Kidney (tissue), 22 donors: ENCODE measurements at places on chromosomes 2 and 18. TPM values are rescaled to one million over a fixed set of nuclear protein-coding genes. Genes with fewer than 3 reads are reported as not detected.

- no peaks in the 10 kb centered on the region for H3K36me3 ChIP-seq
- no peak for DNase-seq
- no peak overlapping the region for H3K4me3 ChIP-seq
- no peak overlapping the region for H3K27ac ChIP-seq
- H3K4me1 ChIP-seq = no peaks in the 10 kb centered on the region
Measured at GRCh38 chr18:58756596-58757240, 85.5 kb downstream of the MALT1 start.

GRCh38 chr2:43612944-43613343 lies 17.1 kb upstream of the THADA start:
- no peak for DNase-seq
- no peak overlapping the region for H3K4me3 ChIP-seq
- H3K27ac ChIP-seq = peak overlapping the region; percentile 13

DNA sequence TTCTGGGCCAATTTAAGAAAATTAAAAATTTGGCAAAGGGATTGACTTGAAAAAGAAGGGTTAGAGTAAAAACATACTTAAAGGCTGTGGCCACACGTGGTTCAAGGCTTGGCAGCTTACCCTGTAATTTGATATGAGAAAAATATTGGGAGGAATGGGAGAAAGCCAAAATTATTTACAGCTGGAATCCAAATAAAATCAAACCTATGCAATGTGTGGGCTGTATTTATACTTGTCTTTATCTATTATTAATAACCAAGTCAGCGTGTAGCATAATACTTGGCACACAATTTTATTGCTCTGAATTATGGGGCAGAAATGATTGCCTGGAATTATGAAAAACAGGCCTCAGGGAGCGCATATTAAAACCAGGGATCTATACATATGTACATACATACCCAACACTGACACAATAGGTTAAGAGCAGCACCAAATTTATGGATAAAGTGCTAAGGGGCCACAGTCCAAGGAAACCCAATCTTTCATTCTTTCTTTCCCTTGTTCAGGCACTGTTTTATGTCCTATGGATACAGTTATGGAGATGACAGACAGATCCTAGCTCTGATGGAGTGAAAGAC lies 35.6 kb downstream of the FAM124B start:
- no peak overlapping the region for H3K4me3 ChIP-seq
- DNase-seq = no peak
- no peaks in the 10 kb centered on the region for H3K4me1 ChIP-seq
- no peaks in the 10 kb centered on the region for H3K36me3 ChIP-seq
- no peak overlapping the region for H3K27ac ChIP-seq

ALMS1 gene
- total RNA-seq = 26.2 TPM

GMCL1 gene
- total RNA-seq = 14.0 TPM

- H3K4me1 ChIP-seq = no peaks in the 10 kb centered on the region
- no peak for DNase-seq
- H3K36me3 ChIP-seq = no peaks in the 10 kb centered on the region
Measured at GRCh38 chr2:66832646-66833435, 397.9 kb downstream of the MEIS1 start.

KYNU gene
- total RNA-seq = 6.4 TPM

DNA sequence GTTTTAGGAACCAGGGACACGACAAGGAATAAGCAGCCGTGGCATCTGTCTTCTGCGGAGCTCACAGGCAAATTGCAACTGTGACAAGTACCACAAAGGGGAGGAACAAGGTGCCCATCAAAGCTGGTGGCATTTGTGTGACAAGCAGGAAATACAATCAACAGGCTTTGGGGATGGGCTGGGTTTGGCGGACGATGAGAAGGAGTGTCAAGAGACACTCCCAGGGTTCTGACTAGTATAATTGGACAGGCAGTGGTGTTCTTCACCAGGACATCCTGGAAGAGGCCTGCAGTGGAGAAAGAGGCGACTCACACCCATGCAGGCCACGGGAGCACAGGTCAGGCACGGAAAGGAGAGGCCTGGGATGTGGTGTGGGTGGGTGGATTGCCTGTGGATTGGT lies 14.2 kb upstream of the SPATA3 start:
- H3K27ac ChIP-seq = no peak overlapping the region
- H3K36me3 ChIP-seq = no peaks in the 10 kb centered on the region
- no peak overlapping the region for H3K4me3 ChIP-seq
- no peaks in the 10 kb centered on the region for H3K4me1 ChIP-seq
- no peaks in the 10 kb centered on the region for H3K27me3 ChIP-seq
- no peak for DNase-seq

GRCh38 chr2:191676790-191677645 lies 918 bp upstream of the NABP1 start:
- no peaks in the 10 kb centered on the region for H3K27me3 ChIP-seq
- H3K27ac ChIP-seq = peak overlapping the region; percentile 97
- no peaks in the 10 kb centered on the region for H3K36me3 ChIP-seq
- H3K4me1 ChIP-seq = no peaks in the 10 kb centered on the region
- H3K4me3 ChIP-seq = peak overlapping the region; percentile 97
- DNase-seq = no peak

GRCh38 chr2:119697290-119698020 lies 18.5 kb downstream of the TMEM177 start:
- no peaks in the 10 kb centered on the region for H3K27me3 ChIP-seq
- H3K36me3 ChIP-seq = no peaks in the 10 kb centered on the region
- H3K4me1 ChIP-seq = peaks cover 3% of the 10 kb centered on the region
- H3K4me3 ChIP-seq = no peak overlapping the region
- no peak for DNase-seq
- H3K27ac ChIP-seq = no peak overlapping the region

OTOS gene
- total RNA-seq = 4.6 TPM

GRCh38 chr2:125169022-125169763 lies 1144.1 kb downstream of the CNTNAP5 start:
- DNase-seq = no peak
- H3K27ac ChIP-seq = no peak overlapping the region
- no peaks in the 10 kb centered on the region for H3K4me1 ChIP-seq
- no peaks in the 10 kb centered on the region for H3K36me3 ChIP-seq
- no peaks in the 10 kb centered on the region for H3K27me3 ChIP-seq
- no peak overlapping the region for H3K4me3 ChIP-seq

DNA sequence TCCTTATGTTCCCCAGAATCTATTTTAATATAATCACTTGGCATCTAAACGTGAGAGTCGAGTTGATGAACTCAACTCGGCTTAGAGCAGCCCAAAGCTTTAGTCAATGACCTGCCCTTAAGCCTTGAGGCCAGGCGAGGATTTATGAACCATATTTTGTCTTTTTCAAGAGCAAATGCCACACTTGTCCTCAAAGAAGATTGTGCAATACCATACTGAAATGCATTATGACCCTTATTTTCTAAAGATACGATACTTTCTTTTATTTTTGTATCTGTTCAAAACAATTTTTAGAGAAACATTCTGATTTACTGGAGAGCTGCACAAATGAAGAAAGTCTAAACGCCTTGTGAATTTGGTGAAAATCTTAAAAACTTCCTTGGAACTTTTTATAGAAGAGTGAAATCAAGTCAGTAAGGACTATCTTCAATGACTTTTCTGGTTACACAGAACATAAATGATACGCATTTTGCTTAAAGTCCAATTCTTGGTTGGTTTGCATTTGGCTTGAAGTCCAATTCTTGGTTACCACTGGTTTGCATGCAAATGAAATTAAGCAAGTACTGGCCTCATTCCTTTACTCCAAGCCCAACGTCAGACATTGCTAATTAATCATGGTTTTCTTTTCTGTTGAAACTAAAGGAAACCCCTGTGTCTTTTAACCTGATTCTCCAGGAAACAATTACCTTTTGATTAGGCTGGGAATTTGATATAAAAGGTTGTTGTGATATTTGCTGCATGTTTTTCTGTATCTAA lies 105.8 kb upstream of the CAVIN2 start:
- no peaks in the 10 kb centered on the region for H3K27me3 ChIP-seq
- H3K4me3 ChIP-seq = no peak overlapping the region
- no peaks in the 10 kb centered on the region for H3K36me3 ChIP-seq
- no peaks in the 10 kb centered on the region for H3K4me1 ChIP-seq
- DNase-seq = no peak

GRCh38 chr2:128550801-128551416 lies 232.2 kb upstream of the HS6ST1 start:
- H3K36me3 ChIP-seq = no peaks in the 10 kb centered on the region
- DNase-seq = no peak
- no peak overlapping the region for H3K4me3 ChIP-seq
- no peak overlapping the region for H3K27ac ChIP-seq
- H3K4me1 ChIP-seq = no peaks in the 10 kb centered on the region

GRCh38 chr2:42099438-42100173 lies 51.8 kb downstream of the PKDCC start:
- DNase-seq = no peak
- H3K4me1 ChIP-seq = peaks cover 7% of the 10 kb centered on the region
- H3K36me3 ChIP-seq = no peaks in the 10 kb centered on the region
- H3K4me3 ChIP-seq = no peak overlapping the region
- H3K27ac ChIP-seq = peak overlapping the region; percentile 30

DNA sequence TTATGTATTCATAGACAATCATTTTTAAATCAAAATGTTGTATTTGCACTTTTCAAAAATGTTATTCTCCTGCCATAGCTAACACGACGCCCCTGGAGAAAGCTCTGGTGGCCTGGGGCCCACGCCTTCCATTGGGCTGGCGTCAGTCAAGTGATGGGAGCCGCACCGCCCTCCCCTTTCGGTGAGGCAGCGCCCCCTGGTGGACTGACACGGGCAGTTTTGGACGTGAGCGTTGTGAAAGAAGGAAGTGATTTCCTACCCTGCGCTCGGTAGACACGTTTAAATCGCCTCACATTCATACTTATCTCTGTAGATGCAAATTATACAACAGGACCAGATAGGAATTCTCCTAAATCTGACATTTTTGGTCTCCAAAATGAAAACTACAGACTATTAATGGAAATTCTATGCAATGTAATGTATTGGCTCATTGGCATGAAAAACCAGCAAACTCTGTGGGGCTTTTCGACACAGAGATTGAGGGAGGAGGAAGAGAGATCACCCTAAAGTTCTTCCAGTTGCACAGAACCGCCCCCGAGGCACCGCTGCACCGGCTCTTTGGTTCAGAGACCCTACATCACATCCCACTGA lies 326.2 kb upstream of the SOX11 start:
- H3K4me1 ChIP-seq = no peaks in the 10 kb centered on the region
- H3K36me3 ChIP-seq = no peaks in the 10 kb centered on the region
- no peaks in the 10 kb centered on the region for H3K27me3 ChIP-seq
- H3K27ac ChIP-seq = no peak overlapping the region
- H3K4me3 ChIP-seq = no peak overlapping the region

GRB14 gene
- 41.7 TPM for total RNA-seq

DNA sequence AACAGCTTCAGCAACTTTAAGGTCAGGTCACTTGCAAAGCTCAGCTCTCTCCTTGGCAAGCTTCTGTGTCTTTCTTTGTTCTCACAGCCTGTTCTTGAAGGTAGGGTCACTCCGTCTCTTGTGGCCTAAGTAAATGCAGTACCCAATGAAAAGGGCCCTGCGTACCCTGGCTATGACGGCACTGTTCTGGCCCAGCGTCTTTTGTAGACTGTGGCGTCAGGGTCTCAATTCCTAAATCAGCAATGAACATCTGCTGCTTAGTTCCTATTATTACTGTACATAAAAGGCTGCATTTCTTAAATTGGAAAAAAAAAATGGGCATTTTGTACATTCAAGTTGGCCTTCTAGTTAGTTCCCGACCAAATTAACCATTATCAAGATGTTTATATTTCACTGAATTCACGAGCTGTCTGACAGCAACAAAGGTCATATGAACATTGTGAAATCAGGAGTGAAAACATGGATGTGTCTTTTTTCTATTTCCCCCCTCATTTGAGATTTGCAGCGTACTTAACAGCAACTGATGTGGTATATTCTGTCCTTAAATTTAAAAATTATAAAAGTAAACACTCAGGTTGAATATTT lies 17.0 kb upstream of the MTCL1 start:
- DNase-seq = no peak
- no peak overlapping the region for H3K27ac ChIP-seq
- no peaks in the 10 kb centered on the region for H3K4me1 ChIP-seq
- H3K36me3 ChIP-seq = no peaks in the 10 kb centered on the region

UGP2 gene
- 140 TPM for total RNA-seq

DNA sequence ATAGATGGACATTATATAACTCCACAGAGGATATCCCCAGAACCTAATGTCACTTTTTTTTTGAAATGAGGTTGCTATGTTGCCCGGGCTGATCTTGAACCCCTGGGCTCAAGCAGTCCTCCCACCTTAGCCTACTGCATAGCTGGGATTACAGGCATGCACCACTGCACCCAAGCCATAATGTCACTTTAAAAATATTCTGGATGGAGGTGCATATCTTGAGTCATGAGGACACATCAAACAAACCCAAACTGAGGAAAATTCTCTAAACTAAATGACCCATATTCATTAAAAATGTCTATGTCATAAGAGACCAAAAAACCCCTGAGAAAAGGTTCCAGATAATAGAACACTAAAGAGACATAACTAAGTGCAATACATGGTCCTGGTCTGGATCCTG lies 36.3 kb downstream of the OSGEPL1 start:
- H3K36me3 ChIP-seq = no peaks in the 10 kb centered on the region
- no peak for DNase-seq

DNA sequence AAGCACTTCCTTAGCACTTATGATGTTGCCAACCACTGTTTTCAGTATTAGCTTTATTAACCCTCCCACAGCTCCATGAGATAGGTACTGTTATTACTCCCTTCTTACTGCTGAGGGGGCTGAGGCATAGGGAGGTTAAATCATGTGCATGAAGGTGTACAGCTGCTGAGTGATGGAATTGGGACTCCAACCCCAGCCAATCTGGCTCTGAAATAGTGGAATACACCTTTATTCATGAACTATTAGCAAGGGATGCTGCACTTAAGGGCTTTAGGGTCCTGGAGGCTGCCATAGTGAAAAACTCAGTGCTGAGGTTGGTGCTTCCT lies 19.2 kb downstream of the SMARCAL1 start:
- no peak for DNase-seq
- H3K27ac ChIP-seq = no peak overlapping the region
- no peak overlapping the region for H3K4me3 ChIP-seq
- H3K27me3 ChIP-seq = no peaks in the 10 kb centered on the region
- H3K36me3 ChIP-seq = peaks cover 37% of the 10 kb centered on the region

DNA sequence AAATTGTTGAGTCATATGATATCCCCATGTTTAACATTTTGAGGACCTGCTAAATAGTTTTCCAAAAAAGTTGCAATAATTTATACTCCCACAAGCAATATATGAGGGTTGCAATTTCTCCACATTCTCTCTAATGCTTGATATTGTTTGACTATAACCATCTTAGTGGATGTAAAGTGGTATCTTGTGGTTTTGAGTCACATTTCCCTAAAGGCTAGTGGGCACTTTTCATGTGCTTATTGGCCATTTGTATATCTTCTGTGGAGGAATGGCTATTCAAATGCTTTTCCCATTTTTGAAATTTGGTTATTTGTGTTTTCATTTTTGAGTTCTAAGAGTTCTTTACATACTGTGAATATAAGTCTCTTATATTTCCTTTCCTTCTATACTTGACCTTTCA lies 82.7 kb downstream of the SCG2 start:
- no peak overlapping the region for H3K4me3 ChIP-seq
- no peak overlapping the region for H3K27ac ChIP-seq

- no peak overlapping the region for H3K27ac ChIP-seq
- H3K36me3 ChIP-seq = peaks cover 6% of the 10 kb centered on the region
- H3K4me1 ChIP-seq = no peaks in the 10 kb centered on the region
- no peak for DNase-seq
- no peaks in the 10 kb centered on the region for H3K27me3 ChIP-seq
Measured at GRCh38 chr2:3114406-3115185, 263.0 kb downstream of the EIPR1 start.

MSTN gene
- total RNA-seq = 0.38 TPM

SRD5A2 gene
- 0.22 TPM for total RNA-seq

KCNE4 gene
- total RNA-seq = 4.2 TPM
